Anterior cingulate cortex (tissue), 58 donors: ENCODE measurements at places on chromosomes 1 and 21.

GRCh38 chr1:37575692-37576091 lies 19.0 kb downstream of the DNALI1 start:
- no peak for DNase-seq

DNA sequence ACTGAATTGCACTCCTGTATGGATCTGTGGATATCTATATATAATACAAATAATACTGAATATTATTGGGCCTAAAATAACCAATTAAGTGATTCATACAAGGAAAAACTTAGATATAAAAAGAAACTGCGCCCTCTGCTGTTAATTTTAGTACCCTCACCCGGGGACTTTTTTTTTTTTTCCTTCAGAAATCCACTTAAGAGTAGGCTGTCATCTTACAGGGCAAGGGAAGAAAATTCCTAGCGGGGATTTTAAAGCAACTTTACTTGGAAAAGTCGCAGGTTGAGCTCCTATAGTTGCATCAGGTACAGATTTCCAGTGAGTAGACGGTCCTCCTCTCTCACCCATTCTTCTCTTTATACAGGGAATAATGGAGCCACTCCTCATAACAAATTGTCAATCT lies 1.3 kb downstream of the NTNG1 start:
- DNase-seq: no peak

DNA sequence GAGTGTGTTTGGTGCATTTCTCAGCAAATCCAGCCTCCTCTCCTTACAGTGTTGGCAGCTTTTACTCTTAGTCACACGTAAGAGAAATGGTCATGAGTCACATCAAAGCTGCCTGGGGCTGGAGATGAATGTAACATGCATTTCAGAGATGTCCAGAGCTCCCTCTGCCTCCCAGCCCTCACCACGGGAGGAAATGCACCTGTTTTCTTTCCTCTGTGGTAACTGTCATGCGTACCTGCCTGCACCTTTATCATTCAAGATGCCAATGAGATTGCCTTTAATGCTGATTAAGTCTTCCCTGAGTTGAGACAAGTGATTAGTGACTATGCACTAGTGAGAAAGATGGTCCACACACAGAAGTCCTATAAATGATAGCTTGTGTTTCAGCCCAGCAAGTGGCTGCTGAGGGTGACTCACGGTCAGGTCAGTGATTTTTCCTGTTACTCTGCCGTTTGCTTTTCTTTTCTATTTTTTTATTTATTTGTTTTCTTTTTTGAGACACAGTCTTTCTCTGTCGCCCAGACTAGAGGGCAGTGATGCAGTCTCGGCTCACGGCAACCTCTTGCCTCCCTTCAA lies 277.3 kb upstream of the FMN2 start:
- DNase-seq: no peak

- no peak for DNase-seq
Measured at GRCh38 chr1:38489844-38490270, 369.7 kb downstream of the RRAGC start.

GRCh38 chr1:8554956-8555534 lies 237.1 kb downstream of the SLC45A1 start:
- DNase-seq: no peak

DNA sequence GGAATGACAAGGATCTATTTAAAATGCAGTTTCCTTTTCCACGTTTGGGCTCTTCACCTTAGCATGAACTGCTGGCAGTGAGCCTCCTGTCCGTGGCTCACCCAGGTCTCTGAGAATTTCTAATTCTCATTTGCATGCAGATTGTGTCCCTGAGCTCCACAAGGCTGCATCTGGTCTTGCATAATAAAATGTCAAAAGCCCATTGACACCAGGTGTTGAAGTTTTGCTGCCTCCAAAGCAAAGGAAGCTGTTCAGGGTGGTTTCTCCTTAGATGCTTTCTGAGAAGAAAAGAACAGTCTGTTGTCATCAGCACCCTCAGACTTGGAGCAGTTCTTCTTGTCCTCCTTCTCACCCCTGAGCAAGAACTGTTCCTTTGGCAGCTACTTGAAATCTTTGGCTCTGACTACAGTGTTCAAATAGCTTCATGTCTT lies 433.1 kb upstream of the KAZN start:
- no peak for DNase-seq

DNA sequence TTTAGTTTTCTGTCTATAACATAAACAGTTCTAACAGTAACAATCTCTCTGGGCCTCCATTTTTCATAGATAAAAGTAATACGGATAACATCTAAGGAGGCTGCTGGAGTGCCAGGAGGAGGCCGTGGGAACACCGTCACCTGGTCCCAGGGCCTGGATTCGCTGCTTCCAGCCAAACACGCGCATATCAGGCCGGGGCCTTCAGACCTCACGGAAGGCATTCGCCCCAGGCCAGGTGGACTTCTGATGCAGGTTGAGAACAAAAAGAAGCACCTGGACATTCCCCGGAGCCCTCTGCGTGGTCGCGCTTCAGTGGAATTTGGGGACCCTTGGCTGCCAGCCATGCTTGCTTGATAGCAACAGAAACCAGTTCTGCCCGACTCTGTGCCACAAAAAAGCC lies 113.1 kb upstream of the GUCA2B start:
- no peak for DNase-seq

- DNase-seq: no peak
Measured at GRCh38 chr1:195529881-195530280, 1078.4 kb downstream of the KCNT2 start.

- no peak for DNase-seq
Measured at GRCh38 chr1:223264529-223264928, 99.4 kb downstream of the SUSD4 start.

- peak; percentile 44 for DNase-seq
Measured at GRCh38 chr1:21671915-21672314, 2.8 kb upstream of the RAP1GAP start.

DNA sequence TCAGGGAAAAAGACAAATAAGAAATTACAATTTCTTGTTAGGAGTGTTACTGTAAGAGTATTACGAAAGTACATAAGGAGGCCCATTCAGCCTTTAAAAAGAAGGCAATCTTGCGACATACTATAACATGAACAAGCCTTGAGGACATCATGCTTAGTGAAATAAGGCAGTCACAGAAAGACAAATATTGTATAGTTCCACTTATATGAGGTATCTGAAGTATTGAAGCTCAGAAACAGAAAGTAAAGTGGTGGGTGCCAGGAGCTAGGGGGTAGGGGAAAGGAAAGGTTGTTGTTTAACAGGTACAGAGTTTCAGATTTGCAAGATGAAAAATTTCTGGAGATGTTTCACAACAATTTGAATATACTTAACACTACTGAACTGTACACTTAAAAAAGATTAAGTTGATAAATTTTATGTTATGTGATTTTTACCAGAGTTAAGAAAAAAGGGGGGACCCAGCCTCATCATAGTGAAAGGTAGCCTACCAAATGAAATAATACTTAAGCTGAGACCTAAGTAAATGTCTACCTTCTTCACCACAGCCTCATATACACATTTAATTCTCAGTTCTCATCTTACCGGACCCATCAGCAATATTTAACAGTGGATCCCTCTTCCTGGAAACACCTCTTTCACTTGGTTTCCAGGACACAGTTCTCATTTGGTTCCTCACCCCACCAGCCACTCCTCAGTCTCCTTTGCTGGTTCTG lies 19.5 kb downstream of the USP24 start:
- DNase-seq: no peak

GRCh38 chr1:35202048-35202719 lies 9.2 kb upstream of the SFPQ start:
- peak; percentile 50 for DNase-seq
